ENCODE measurements at places on chromosomes 1 and 21. TPM values are rescaled to one million over a fixed set of nuclear protein-coding genes. Genes with fewer than 3 reads are reported as not detected.

GRCh38 chr1:209457401-209458125 lies 126.0 kb upstream of the CAMK1G start:
- H3K4me3 ChIP-seq, result no peak overlapping the region
- DNase-seq, result no peak
- no peaks in the 10 kb centered on the region for H3K4me1 ChIP-seq
- H3K27me3 ChIP-seq, result no peaks in the 10 kb centered on the region
- H3K27ac ChIP-seq, result no peak overlapping the region
- no peaks in the 10 kb centered on the region for H3K36me3 ChIP-seq

GRCh38 chr21:34333121-34333739 lies 30.6 kb upstream of the KCNE2 start:
- no peak overlapping the region for H3K27ac ChIP-seq
- H3K4me3 ChIP-seq, result no peak overlapping the region
- no peak for DNase-seq
- H3K4me1 ChIP-seq, result peaks cover 11% of the 10 kb centered on the region
- no peaks in the 10 kb centered on the region for H3K36me3 ChIP-seq
- no peaks in the 10 kb centered on the region for H3K27me3 ChIP-seq

GRCh38 chr1:49298304-49298703 lies 521.6 kb upstream of the BEND5 start:
- no peaks in the 10 kb centered on the region for H3K27me3 ChIP-seq
- H3K4me3 ChIP-seq, result no peak overlapping the region
- H3K27ac ChIP-seq, result no peak overlapping the region
- H3K36me3 ChIP-seq, result no peaks in the 10 kb centered on the region
- H3K4me1 ChIP-seq, result no peaks in the 10 kb centered on the region

Gene METTL25B
- 20.6 TPM for total RNA-seq

Gene LCE2D
- total RNA-seq, result not detected

Gene SH3BP5L
- 13.2 TPM for total RNA-seq

All from hepatocyte (in vitro differentiated cells).